ENCODE measurements at places on chromosomes 1 and 21.

- peak; percentile 74 for DNase-seq
These were observed 37.1 kb upstream of the RAP1GAP start for GRCh38 chr1:21706151-21706835.

- peak; percentile 5 for DNase-seq
These were observed 16.9 kb downstream of the NTMT2 start for GRCh38 chr1:170162459-170163246.

DNA sequence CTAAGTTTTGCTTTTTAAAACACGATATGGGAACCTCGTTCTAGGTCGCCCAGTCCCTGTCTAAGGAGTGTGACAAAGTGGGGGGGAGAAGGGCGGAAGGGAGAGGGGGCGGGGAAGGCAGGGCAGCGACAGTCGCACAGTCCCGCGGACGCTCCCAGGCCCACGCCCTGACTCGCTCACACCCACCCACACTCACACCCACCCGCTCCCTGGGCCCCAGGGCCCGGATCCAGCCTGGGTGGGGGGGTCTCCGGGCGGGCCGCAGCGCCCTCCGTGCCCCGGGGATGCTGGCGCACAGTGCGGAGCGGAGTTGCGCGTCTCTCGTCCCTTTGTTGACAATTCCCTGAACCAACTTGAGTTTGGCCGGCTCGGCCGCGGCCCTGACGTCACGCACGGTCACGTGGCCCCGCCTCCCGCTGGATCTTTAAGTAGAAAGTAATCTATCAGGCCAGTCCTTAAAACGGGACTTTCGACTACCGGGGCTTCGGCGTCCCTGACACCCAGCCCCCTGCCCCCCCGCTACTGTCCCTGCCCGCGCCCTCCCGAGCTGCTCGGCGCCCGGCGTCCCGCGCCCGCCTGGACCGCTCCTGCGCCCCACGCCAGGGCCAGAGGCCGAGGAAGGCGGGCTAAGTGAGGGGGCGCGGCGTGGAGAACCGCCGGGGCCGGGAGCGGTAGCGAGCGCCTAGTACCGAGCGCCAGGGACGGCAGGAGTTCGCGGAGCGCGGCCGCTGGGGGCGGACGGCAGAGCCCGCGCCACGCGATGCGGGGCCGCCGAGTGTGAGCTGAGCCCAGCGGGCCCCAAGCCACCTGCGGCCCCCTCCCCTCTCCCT is at the start of gene FOXD3:
FOXD3 (plus strand) TSS at position 454 of the 830 bp plus-strand sequence. CDS start 492 bp downstream, outside the sequence.
- DNase-seq, result no peak

GRCh38 chr21:33733601-33734000 is 91.3 kb downstream of the ITSN1 start:
- DNase-seq, result no peak

- DNase-seq, result no peak
These were observed 1.3 kb downstream of the CLCNKA start for GRCh38 chr1:16023050-16023653.

DNA sequence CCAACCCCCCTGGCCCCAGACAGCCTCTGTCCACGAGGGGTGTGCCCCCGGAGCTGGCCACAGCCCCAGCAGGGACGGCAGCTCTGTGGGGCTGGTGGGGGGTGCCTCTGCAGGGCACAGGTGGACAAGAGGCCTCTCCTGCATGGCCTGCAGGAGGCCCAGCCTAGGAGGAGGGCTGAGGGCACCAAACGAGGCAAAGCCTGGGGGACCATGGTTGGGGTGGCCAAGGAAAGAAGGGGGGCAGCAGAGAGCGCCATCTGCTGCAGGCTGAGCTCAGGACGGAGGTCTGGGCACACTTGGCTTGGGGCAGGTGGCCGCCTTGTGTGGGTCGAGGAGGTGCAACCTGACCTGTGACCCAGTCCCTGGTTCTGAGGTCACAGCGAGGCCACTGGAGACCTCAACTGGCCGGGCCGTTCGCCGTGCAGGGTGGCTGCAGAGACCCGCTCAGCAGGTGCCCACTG is 27.3 kb downstream of the RRP1 start:
- DNase-seq, result no peak

- no peak for DNase-seq
These were observed 29.2 kb upstream of the HHAT start for GRCh38 chr1:210299501-210299900.

- DNase-seq, result no peak
These were observed 42.0 kb downstream of the FCRL3 start for GRCh38 chr1:157658571-157658970.

DNA sequence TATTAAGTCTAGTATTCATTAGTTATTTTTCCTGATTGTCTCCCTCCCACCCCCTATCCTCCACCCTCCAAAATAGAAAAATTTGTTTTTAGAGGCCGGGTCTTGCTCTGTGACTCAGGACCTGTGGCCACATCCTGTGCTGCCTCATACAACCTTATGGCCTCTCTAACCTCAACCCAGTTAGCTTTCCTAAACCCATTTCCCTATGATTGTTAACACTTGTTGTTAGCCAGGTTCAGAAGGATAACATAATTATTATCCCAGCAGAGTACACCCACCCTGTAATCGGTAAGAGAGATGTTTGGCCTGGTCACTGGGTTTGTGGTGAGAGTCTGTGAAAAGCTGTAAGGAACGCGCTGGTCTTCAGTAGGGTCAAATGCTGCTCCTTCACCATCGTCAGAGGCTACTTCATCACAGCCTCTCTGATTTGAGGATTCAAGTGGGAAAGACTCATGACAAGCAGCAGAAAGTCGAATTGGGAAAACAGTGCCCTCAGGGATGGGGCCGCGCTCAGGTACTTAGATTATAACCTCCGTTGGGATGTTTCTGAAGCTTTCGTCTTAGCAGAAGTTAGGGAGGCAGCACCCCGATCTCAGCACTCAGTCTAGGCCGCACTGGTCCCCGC is 35.9 kb upstream of the HMGN1 start:
- DNase-seq, result no peak

GRCh38 chr1:64940025-64940424 is 26.3 kb downstream of the JAK1 start:
- DNase-seq, result no peak

GRCh38 chr1:230426246-230427093 is at the start of gene PGBD5:
PGBD5 (minus strand) TSS chr1:230426332; CDS start chr1:230425928, 404 bp downstream.
- DNase-seq, result peak; percentile 83

DNA sequence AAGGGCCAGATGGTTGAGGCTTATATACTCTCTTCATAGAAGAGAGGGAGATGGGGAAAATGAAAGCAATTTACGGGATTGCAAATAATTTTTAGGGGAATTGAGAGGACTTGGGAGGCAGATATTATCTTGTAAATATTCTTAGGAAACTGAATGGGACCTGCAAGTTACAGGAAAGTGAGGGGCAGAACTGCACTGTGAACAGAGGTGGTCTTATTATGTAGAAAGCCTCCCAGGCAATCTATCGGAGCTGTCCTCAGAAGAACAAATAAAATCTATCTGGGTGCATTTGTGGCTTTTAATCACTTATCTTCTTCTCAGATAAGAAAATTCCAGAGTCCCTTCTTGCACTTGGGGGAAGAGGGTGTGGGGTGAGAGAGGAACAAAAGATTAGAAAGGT is 223.5 kb downstream of the RHOU start:
- no peak for DNase-seq

DNA sequence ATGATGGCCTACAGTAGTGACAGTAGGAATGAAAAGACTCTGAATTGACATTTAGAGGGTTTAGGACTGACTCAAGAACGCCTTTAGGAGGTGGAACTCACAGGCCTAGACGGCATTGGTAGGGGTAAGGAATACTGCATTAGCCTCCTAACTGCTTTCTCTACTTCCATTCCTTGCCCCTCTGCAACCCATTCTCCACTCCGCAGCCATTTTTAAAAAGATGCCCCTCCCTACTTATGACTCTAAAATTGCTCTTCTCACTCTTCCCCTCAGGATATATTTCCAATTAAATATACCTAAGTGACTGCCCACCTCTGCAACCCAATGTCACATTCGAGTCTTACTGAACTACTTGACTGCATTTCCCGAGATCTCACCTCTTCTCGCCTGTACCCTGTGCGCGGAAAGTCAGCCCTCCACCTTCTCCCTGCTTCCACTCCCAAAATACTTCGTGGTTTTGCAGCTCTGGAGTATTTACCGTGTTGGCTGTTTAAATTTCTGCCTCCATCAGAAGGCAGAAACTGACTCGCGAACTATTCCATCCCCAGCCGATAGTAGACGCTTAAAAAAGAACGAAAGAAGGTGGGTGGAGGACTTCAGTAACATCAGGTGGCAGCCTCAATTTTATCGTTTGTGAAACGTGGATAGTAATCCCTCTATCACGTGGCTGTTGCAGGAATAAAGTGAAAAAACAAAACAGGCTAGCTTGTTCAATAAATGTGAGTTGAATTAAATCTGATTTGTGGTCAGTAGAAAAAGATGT is 1.1 kb upstream of the YBX1 start:
- DNase-seq, result peak; percentile 47

- DNase-seq, result no peak
These were observed at the start of gene STYXL2 for GRCh38 chr1:167093846-167094516. STYXL2 (plus strand) TSS chr1:167094075; CDS start chr1:167094850, 775 bp downstream.

DNA sequence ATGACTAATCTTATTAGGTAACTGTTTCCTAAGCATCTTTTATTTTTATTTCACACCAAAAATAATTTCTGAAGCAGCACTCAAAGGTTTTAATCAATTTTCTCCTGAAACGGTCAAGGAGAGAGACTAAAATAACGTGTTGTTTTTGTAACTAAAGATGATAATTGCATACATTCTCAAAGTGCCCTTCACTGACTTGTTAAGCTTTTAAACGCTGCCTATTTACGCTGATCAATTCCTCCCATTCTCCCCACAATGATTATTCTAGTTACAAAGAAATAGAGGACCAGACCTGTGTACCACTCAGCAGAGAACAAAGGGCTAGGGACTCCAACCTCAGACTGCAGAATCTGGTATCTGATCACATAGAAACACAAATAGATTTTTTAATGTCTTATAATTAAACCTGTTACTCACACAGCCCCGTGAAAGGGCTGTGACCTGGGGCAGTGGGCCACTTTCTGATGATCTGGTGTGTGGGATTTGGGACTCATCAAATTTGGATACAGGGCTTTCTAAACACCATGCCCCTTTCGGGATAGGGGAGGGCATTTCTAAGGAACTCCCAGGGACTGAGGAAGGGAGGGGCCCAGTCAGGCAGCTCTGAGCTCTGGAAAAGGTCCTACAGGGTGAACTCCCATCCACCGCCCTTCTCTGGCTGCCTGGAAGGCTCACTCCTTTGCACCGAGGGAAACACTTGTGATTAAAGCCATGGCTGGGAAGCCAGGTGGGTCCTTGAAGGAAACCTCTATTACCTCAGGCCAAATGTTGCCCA is 65.2 kb downstream of the BCAR3 start:
- no peak for DNase-seq

DNA sequence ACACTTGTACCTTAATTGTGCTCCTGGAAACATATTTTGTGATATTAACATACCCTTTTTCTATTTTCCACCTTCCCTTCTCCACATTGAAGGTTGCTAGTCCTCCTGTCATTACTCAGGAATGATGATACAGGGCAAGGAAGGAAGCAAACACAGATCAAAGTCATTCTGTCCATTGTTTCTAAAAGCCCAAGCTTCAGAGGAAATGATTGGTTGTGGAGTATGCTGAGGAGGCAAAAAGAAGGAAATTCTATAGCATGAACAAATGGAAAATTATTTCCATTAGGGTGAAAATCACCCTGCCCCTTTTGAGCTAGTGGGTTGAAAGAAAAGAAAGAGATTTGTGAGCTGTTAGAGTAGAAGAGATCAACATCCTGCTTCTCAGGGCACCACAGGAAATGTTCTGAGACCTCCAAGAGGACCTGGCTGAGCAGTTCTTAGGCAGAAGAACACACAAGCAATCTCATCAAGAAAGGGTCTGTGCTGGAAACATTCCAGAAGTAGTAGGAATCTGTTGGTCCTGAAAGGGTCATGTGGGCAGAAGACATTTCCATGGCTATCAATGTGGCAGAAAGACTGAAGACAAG is 29.0 kb upstream of the PRRX1 start:
- DNase-seq, result no peak

DNA sequence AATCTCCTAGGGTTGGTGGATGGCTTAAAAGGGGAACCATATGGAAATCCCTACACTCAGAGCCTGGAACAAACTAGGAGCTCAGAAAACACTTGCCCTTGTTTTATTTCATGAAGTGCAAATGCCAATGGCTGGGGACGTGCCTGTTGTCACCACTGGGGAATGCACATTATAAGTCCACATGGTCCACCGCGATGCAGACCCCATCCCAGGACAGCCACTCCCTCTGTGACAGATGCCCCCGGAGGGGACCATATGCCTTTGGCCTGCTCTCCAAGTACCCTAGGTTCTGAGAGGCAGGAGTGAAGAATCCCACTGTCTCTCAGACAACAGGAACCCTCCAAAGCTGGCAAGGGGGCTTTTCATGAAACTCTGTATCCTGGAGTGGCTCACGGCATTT is 42.3 kb downstream of the LRP8 start:
- DNase-seq, result no peak

DNA sequence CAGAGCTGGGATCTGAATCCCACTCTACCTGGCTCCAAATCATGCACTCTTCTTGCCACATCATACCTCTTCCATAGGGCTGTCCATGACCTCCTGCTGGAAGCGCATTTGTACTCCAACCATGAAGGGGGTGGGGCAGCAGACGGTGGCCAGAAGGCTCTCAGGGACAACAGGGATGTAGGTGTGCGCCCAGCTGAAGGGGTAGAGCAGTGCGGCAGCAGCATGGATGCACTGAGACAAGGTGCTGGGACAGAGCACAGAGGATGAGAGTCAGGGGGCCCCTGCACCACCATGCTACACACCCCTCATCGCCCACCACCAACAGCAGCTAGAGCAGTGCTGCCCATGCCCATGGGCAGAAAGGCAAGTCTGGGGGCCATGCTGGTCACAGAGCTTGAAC is 8.4 kb downstream of the DENND2D start:
- no peak for DNase-seq

DNA sequence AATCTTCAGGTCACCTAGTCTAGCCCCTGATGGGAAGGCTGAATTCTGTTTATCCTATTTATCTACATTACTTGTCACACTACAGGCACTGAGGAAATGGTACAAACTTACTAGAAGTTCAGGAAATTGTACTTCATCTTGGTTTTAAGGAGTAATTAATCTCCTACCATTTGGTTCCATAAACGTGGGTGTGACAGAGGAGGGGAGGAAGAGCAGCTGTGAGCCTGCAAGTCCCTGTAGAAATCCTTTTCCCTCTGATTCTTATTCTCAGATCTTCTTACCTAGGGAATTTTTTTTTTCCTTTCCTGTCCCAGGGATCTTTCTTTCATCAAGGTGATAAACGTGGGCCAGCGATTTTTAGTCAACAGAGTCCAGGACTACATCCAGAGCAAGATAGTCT is 14.1 kb downstream of the PFKFB2 start:
- DNase-seq, result no peak

DNA sequence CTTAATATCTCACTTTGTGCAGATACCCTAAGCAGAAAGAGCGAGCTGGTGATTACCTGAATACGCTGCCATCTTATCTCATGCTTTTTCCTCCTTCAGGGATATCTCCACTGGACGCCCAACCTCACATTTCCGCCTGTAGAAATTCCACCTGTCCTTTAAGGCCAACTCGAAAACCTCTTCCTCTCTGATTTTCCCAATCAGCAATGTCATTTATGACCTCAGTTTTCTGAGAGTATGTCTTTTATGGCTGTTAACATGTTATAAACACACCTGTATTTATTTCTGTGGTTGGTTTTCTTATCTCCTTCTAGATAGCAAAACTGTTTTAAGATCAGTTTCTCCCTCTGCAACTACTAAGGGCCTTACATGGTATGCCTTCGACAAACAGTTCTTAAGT is 41.1 kb downstream of the CD34 start:
- DNase-seq, result no peak

- DNase-seq, result no peak
These were observed 64.4 kb downstream of the GADD45A start for GRCh38 chr1:67749263-67749843.

All from pons (tissue), 1 donor.